Fibroblast of skin of back (primary cell): ENCODE measurements at places on chromosomes 1 and 21.

GRCh38 chr21:29114765-29115500, 15.5 kb upstream of the MAP3K7CL start:
- peak; percentile 90 for DNase-seq

GRCh38 chr1:244887281-244887680, 22.9 kb upstream of the HNRNPU start:
- DNase-seq: no peak

GRCh38 chr1:21311016-21311415, 20.8 kb upstream of the ECE1 start:
- no peak for DNase-seq

DNA sequence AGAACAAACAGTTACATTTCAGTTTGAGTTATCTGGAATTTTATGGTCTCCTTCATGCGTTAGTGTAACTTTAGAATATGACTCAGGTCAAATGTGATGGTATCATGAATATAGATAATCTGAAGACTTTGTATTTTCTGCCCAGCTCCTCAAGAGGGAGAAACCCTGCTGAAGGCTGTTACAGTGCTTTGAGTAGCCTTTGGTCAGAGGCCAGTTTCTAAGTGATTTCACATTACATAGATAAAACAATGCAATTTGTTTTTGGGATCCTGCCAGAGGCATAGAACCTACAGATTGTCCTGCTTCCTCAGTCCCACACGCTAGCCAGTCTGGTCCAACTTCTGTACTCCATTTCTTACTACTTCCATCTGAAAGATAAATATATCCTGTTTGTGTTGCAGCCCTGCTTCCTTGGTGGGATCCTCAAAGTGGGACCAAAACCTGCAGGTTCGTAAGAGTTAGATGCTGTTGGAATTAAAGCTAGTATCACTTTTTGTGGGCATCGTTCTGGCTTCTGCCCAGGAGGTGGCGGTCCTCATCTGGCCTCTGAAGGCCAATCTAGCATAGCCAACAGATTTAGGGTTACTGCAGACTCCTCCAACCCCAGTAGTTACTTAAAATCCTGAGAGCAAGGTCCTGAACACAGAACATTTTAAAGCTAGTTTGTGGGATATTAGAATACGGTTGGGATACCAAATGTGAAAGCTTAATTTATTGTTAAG, 645.8 kb upstream of the USP24 start:
- DNase-seq: no peak

DNA sequence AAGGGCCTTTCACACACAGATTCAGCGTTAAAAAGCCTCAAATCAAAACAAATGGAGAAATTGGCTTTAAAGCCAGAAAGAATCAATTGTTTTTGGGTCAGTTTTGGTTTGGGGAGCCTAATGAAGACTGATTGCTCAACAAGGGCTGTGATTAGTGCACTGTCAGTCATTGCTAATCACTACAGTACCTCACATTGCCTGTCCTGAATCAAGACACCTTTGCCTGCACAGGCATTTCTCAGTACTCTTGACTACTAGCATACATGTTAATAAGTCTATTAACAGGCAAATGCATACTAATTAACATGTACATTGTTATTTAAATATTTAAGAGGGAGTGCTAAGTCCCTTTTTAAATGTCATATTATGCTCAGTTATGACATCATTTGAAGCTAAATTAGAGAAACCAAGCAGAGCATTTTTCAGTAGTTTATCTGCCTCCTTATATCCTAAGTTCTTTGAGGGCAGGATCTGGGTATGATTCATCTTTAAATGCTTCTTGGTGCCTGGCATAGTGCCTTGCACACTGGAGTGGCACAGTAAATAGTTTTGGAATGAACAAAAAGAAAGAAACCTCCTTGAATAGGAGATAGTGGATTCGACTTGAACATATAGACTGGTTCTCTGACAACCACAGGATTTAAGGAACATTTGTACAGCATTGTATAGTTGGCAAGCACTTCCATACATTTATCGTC, 25.8 kb upstream of the CCN1 start:
- DNase-seq: peak; percentile 84

DNA sequence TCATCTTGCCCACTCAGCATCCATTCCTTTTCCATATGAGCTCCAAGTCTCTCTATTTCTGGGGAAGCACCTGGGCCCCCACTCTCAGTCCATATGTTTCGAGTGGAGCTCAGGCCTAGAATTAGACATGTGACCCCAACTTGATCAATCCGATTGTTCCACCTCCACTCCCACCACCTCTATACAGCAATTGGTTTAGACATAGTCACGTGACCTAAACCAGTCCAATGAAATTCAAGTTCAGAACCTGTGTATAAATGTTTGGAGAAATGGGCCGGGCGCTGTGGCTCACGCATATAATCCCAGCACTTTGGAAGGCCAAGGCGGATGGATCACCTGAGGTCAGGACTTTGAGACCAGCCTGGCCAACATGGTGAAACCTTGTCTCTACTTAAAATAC, 29.6 kb upstream of the CLIC4 start:
- no peak for DNase-seq
